ENCODE measurements at places on chromosomes 13 and 19. TPM values are rescaled to one million over a fixed set of nuclear protein-coding genes. Genes with fewer than 3 reads are reported as not detected.

NOTCH3 gene
- 1.4 TPM for total RNA-seq

CEACAM3 gene
- not detected for total RNA-seq

ZGLP1 gene
- 0.08 TPM for total RNA-seq

ZIM2 gene
- total RNA-seq: not detected

KIRREL2 gene
- 2.4 TPM for total RNA-seq

WASF3 gene
- 17.2 TPM for total RNA-seq

NECTIN2 gene
- 32.6 TPM for total RNA-seq

KLK11 gene
- total RNA-seq: not detected

- no peak for DNase-seq
Measured at GRCh38 chr19:10256551-10256950, 4.5 kb downstream of the MRPL4 start.

DNA sequence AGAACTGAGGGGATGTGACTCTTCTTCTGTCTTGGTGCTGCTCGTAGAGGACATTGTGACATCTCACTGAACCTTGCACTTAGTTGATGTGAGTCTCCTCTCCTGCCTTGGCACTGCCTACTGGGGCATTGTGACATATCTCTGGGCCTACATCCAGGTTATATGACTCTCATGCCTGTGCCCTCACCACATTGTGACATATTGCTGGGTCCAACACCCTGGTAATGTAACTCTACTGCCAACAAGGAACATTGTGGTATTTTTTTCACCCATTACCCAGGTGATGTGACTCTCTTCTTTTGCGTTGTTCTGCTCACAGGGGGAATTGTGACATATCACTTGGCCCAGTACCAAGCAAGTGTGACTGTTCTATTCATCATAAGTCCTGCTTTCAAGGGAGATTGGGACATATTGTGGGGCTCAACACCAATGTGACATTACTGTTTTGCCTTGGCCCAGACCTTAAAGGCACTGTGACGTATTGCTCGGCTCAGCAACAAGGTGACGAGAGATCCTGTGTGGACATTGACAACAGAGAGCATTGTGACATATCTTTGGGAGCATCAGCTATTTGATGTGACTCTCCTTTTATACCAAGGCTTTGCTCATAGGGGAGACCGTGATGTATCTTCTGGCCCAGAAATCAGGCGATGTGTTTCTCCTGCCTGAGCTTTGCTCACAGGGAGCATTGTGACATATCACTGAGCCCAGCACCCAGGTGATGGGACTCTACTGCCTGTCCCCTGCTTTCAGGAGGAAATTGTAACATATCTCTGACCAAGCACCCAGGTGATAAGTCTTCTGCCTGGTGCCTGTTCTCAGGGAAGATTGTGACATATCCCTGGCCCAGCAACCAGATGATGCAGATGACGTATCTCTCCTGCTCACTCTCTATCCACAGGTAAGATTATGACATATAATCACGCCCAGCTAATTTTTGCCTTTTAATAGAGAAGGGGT lies 12.2 kb upstream of the ZNF429 start:
- DNase-seq: no peak

- DNase-seq: no peak
Measured at GRCh38 chr13:40208517-40208916, 457.9 kb downstream of the FOXO1 start.

GRCh38 chr19:49896863-49897621 lies at the start of gene IL4I1:
Gene IL4I1 (minus strand): TSS chr19:49896887. CDS start chr19:49896160, 727 bp downstream.
- no peak for DNase-seq

DNA sequence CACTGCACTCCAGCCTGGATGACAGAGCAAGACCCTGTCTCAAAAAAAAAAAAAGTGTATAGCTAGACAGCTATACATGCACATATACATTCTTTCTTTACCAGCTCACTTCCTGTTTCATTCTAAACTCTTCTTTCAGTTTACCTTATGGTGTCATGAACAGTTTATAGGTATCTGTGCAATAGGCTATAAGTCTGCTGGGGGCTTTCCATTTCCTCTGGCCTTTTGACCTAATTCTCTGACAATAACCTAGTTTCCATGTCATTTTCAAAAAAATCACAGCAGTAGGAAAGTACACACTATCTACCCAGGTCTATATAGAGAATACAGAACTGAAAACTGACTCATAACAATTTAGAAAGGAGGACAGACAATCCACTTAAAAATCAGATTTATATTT lies 24.4 kb upstream of the URAD start:
- no peak for DNase-seq

GRCh38 chr13:32881074-32881776 lies 135.0 kb upstream of the KL start:
- no peak for DNase-seq

DNA sequence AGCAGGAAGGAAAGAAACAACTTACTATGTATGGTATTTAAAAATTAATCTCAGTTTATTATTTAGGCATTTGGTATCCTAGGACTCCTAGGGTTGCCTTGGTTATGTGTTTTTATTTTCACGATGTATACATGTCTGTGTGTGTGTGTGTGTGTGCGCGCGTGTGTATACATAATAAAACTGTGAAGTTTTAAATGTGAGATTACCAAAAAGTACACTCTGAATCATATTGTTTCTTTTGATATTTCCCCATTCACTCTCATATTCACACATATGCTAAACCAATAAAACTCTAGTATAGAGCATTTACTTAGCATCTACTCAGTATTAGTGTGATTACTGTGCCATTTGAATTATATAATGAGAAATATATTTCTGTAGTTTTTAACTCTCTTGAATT lies 30.8 kb upstream of the NDFIP2 start:
- DNase-seq: no peak

DNA sequence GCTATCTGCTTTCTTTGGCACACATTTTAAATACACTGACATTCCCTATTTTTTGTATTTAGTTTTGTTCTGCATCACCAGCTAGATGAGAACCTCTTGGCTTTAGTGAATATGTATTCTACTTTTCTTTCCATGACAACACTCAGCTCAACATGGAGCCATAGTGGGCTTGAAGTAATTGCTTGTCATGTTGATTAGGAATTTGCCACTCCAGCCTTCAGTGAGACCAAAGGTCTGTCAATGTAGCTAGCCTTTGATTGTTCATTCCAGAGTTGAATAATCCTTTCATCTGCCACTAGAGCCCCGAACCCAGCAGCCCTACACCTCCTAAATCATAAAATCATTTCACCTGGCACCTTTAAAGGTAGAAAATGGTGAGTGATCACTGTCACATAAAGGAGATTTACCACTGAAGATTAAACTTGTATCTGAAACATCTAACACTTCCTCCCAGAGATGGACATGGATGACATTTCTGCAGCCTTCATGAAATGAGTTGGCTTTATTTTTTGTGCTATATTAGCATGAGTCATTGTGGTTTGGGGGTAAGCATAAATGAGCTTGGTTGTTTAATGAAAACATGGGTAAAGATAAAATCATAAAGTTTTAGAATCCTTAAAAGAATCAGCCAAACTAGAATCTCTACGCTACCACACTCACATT lies 29.2 kb upstream of the GARRE1 start:
- no peak for DNase-seq

- DNase-seq: peak; percentile 57
Measured at GRCh38 chr13:46121597-46122163, 16.8 kb upstream of the CPB2 start.

DNA sequence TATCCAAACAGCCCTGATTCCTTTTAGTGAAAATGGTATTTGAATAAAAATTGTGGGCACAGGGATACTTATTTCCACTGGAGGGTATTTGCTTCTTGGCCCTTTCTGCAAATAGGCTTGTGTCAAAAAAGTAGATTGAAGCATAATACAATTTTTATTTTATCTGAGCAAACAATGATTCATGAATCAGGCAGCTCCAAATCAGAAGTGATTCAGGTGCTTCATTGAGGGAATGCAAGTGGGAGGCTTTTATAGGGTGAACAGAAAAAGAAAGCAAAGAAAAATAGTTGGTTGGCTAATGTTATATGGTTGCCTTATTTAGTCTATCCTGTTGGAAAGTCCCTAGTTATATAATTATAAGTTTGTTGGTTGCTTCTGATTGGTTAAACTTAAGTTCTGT lies 117.9 kb downstream of the ITGBL1 start:
- no peak for DNase-seq

- no peak for DNase-seq
Measured at GRCh38 chr13:28494504-28494777, 487 bp downstream of the FLT1 start.

- DNase-seq: no peak
Measured at GRCh38 chr13:58151452-58151851, 519.9 kb downstream of the PCDH17 start.

- DNase-seq: no peak
Measured at GRCh38 chr13:99471221-99472121, 29.8 kb upstream of the TM9SF2 start.

DNA sequence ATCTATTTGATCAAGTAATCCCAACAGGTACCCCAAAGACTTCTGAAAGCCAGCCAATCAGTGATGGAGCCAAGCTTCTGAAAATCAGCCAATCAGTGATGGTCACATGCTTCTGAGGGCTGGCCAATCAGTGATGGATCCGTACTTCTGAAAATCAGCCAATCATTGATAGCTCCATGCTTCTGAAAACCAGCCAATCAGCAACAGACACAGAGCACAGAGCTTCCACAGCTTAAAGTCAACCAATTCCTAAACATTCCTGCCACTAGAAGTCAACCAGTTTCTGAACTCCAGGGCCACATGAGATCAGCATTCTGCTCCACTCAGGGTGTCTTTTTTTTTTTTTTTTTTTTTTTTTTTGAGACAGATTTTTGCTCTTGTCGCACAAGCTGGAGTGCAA lies 8.2 kb upstream of the HSD17B14 start:
- peak; percentile 69 for DNase-seq
